Endothelial cell (in vitro differentiated cells): ENCODE measurements at places on chromosomes 6 and 20. TPM values are rescaled to one million over a fixed set of nuclear protein-coding genes. Genes with fewer than 3 reads are reported as not detected.

DNA sequence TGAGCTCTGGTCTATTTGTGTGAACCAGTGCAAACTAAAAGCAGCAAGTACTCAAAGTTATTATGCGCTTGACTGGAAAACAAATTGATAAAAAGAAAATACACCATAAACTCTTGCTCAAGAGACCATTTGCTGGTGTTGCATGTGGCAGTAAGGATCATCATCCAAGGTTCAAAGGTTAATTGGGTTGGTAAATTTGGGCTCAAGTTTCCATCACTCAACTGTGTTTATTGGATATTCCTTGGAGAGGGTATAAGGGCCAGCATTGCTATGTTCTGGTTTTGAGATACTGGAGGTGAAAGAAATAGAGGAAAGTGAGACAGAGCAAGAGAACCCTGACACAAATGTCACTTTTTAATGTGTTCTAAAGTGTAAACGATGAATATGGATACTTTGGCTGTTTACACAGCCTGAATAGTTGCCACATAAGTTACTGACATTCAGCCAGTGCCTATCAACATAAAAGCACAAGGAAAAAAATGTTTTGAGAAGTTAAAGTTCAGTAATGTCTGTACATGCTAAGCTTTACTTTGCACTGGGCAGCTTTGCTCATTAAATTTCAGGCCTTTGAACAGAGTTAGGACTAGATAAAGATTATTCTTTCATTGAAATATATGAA, 736.1 kb downstream of the HDGFL1 start:
- no peak overlapping the region for H3K27ac ChIP-seq
- no peaks in the 10 kb centered on the region for H3K36me3 ChIP-seq
- no peak for DNase-seq
- no peak overlapping the region for H3K4me3 ChIP-seq
- peaks cover 2% of the 10 kb centered on the region for H3K27me3 ChIP-seq

DNA sequence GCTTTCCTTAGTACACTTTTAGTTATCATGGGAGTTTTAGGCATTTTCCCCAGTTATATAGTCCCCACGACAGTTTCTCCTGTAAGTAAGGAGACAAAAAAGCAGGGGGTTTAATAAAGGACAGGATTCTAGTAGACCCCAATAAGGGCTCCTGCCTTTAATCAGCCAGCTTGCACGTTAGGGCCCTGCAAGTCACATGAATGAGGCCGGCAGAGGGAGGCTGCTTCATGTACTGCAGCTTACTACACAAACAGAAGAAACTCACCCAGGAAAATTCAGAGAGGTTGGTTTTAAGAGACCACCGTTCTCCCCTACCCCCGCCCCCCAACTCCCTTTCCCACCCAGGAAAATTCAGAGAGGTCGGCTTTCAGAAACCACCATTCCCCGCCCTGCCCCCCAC, 229.7 kb upstream of the MOCS1 start:
- H3K36me3 ChIP-seq: no peaks in the 10 kb centered on the region
- peaks cover 2% of the 10 kb centered on the region for H3K27me3 ChIP-seq
- no peak for DNase-seq
- H3K4me3 ChIP-seq: no peak overlapping the region
- H3K27ac ChIP-seq: no peak overlapping the region
- H3K4me1 ChIP-seq: no peaks in the 10 kb centered on the region

GRCh38 chr6:29593199-29593855, 8.4 kb downstream of the OR2H2 start:
- no peaks in the 10 kb centered on the region for H3K36me3 ChIP-seq
- peaks cover 2% of the 10 kb centered on the region for H3K27me3 ChIP-seq
- no peak for DNase-seq
- no peak overlapping the region for H3K4me3 ChIP-seq
- H3K4me1 ChIP-seq: peaks cover 21% of the 10 kb centered on the region

GRCh38 chr6:131136021-131136786, 937 bp downstream of the AKAP7 start:
- peaks cover 1% of the 10 kb centered on the region for H3K27me3 ChIP-seq
- H3K27ac ChIP-seq: peak overlapping the region; percentile 93
- H3K4me1 ChIP-seq: peaks cover 14% of the 10 kb centered on the region
- peaks cover 4% of the 10 kb centered on the region for H3K36me3 ChIP-seq
- peak overlapping the region; percentile 96 for H3K4me3 ChIP-seq

- H3K4me3 ChIP-seq: no peak overlapping the region
- no peaks in the 10 kb centered on the region for H3K36me3 ChIP-seq
- peaks cover 4% of the 10 kb centered on the region for H3K4me1 ChIP-seq
- H3K27me3 ChIP-seq: no peaks in the 10 kb centered on the region
- no peak overlapping the region for H3K27ac ChIP-seq
Observed at GRCh38 chr6:45607798-45608197, 230.1 kb upstream of the SUPT3H start.

- no peak overlapping the region for H3K27ac ChIP-seq
- no peaks in the 10 kb centered on the region for H3K27me3 ChIP-seq
- no peaks in the 10 kb centered on the region for H3K36me3 ChIP-seq
- no peak overlapping the region for H3K4me3 ChIP-seq
- H3K4me1 ChIP-seq: peaks cover 13% of the 10 kb centered on the region
Observed at GRCh38 chr20:31836853-31837608, 8.4 kb downstream of the FOXS1 start.

GRCh38 chr6:41201764-41202173, 820 bp upstream of the TREML2 start:
- DNase-seq: no peak
- peaks cover 24% of the 10 kb centered on the region for H3K4me1 ChIP-seq
- peaks cover 3% of the 10 kb centered on the region for H3K27me3 ChIP-seq
- no peak overlapping the region for H3K4me3 ChIP-seq
- no peak overlapping the region for H3K27ac ChIP-seq
- H3K36me3 ChIP-seq: no peaks in the 10 kb centered on the region

- H3K36me3 ChIP-seq: peaks cover 28% of the 10 kb centered on the region
- no peak overlapping the region for H3K4me3 ChIP-seq
- H3K4me1 ChIP-seq: peaks cover 10% of the 10 kb centered on the region
- DNase-seq: no peak
Observed at GRCh38 chr20:34713194-34713943, 9.2 kb downstream of the TP53INP2 start.

DNA sequence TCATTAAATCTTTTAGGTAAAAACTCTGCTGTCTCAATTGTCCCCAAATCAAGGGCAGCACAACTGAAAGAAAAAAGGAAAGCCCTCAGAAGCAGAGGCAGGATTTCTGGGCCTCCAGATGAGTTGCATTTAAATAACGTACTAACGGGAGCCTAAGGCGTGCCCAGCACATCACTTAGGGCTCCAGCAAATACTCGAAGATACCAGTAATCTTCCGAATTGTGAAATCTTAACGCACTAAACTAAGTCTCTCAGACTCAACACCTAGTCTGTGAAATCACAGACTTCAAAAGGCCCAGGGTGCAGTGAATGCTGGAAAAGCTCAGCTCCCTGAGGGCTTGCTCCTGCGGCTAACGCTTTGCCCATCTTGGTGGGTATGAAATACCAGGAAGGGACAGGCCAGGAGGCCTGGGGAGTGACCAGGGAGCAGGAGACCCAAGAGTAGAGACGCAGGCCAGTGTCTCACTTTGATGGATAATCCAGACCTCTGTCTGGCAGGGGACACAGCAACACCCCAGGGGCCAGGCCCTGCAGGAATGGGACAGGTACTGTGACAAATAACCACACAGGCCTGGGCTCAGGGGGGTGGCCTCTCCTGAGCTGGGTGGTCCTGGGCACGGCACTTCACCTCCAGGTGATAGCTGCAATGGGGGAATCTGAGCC, 36.4 kb downstream of the RRBP1 start:
- H3K27me3 ChIP-seq: peaks cover 3% of the 10 kb centered on the region
- H3K27ac ChIP-seq: no peak overlapping the region
- H3K4me3 ChIP-seq: no peak overlapping the region
- peaks cover 3% of the 10 kb centered on the region for H3K4me1 ChIP-seq
- no peak for DNase-seq
- peaks cover 8% of the 10 kb centered on the region for H3K36me3 ChIP-seq

DNA sequence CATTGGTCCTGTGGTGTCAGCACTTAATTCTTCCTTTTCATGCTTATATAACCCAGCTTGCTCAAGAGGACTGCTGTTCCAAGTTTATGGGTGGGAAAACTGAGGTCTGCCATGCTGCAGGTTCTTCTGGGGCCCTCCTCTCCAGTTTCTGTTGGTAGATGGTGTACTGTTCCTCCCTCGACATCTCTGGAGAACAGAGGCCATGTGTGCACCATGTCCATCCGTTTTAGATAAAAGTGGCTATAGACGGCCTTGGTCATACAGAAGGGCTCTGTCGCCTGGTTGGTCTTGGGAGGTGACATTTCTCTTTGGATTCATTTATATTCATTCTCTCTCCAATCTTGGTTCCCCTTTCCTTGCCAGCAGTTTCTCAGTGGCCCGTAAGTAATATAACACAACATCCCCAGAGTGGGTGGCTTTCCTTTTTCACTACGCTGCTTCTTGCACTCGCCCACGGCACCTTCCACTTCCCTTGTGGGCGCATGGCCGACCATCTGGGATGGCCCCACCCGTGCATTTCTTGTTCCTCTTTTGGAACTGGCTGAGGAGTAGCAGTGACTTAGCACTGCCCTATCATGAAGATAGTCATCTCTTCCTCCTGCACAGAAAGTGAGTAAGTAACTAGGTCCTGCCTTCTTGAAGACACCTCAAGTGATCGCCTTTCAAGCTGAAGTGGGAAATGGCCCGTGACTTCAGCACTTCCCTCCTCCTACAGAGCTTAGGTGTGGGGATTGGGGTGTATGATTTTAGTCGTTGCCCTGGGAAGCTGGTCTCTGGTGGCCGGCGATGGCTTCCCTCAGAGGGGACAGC, 94.2 kb downstream of the RREB1 start:
- no peak overlapping the region for H3K27ac ChIP-seq
- peaks cover 31% of the 10 kb centered on the region for H3K36me3 ChIP-seq

GRCh38 chr6:34955442-34955841, 66.4 kb downstream of the ANKS1A start:
- peak overlapping the region; percentile 83 for H3K27ac ChIP-seq
- H3K36me3 ChIP-seq: no peaks in the 10 kb centered on the region
- H3K4me1 ChIP-seq: peaks cover 29% of the 10 kb centered on the region
- peaks cover 2% of the 10 kb centered on the region for H3K27me3 ChIP-seq
- DNase-seq: no peak
- H3K4me3 ChIP-seq: no peak overlapping the region

Gene HAO1
- total RNA-seq: not detected

Gene SLC17A2
- total RNA-seq: not detected

Gene SLC22A2
- not detected for total RNA-seq

Gene COL9A3
- total RNA-seq: 1.8 TPM

Gene APMAP
- total RNA-seq: 95.2 TPM
